ENCODE measurements at places on chromosomes 12 and 14.

- DNase-seq, result no peak
These were observed 266.4 kb upstream of the USP15 start for GRCh38 chr12:61993734-61994345.

DNA sequence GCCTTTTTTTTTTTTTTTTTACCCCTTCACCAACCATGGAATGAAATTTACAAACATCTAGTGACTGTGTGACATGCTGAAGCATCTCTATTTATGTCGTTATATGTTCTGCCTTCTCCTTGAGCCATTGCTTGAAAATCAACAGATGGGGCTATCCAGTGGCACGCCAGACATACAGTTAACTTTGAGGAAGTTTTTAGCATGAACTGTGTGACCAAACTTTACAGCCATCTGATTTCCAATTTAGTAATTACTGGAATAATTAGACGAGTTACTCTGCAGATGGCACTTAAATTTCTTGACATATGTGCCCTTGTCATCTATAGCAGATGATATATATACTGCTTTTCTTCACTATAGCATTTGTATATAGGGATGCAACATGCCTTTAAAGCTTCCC lies 192.1 kb downstream of the SNAPC1 start:
- DNase-seq, result no peak

DNA sequence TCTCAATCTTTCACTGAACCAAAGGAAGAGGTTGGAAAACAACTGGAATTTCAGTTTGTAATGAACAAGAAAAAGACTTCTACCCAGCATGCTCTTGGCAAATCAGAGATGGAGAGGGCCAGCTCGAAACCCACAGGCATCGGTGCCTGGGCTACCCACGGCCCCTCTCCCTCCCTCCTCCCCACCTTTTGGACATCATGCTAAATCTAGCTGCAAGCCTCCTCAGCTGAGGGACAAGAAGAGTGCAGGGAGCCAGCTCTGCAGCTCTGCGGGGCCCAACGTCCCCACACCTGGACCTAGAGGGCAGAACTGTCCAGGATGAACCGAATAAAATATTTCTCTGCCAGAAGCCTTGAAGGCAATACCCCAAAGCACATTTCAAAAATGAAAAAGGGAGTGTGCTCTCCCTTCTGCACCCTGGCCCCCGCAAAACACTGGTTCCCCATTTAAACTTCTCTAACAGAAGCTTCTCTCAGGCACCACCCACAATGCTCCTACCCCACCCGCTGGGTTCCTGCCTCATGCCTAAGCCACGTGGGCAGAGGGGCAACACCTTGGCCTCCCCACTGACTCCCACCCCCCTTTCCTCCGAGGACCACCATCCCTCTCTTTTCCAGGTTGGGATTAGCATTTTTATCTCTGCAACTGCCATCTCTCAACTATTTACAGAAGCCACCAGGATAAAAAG lies 8.2 kb downstream of the CAMKK2 start:
- no peak for DNase-seq

GRCh38 chr12:42213954-42214426 lies 24.1 kb downstream of the YAF2 start:
- DNase-seq, result no peak

DNA sequence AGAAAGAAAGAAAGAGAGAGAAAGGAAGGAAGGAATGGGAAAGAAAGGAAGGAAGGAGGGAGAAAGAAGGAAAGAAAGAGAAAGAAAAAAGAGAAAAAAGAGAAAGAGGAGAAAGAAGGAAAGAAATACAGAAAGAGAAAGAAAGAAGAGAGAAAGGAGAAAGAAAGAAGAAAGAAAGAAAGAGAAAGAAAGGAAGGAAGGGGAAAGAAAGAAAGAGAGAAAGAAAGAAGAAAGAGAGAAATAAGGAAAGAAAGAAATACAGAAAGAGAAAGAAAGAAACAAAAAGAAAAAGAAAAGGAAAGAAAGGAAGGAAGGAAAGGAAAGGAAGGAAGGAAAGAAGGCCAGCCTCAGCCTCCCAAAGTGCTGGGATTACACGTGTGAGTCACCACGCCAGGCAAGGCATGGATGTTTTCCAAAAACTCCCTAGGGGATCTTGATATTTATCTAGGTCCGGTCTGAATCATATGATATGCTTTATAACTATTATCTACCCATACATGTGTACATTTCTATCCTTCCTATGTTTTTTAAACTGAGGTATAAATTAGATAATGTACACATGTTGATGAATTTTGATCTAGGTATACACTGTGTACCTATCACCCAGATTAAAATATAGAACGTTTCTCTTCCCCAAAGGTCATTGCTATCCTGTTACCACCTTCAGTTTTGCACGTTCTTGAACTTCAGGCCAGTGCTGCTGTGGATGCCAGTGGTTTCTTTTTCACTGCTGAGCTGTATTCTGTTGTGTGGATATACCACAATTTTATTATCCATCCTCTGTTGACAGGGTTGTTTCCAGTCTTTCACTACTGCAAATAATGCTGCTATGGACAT lies 177.9 kb downstream of the RBM19 start:
- DNase-seq, result no peak

GRCh38 chr12:18583655-18584054 lies 154.2 kb downstream of the PLCZ1 start:
- no peak for DNase-seq
